ENCODE measurements at places on chromosomes 3 and 15.

- DNase-seq = no peak
Observed at GRCh38 chr3:184168363-184169120, 6.1 kb upstream of the AP2M1 start.

- DNase-seq = no peak
Observed at GRCh38 chr3:141863491-141863890, 13.0 kb upstream of the ATP1B3 start.

DNA sequence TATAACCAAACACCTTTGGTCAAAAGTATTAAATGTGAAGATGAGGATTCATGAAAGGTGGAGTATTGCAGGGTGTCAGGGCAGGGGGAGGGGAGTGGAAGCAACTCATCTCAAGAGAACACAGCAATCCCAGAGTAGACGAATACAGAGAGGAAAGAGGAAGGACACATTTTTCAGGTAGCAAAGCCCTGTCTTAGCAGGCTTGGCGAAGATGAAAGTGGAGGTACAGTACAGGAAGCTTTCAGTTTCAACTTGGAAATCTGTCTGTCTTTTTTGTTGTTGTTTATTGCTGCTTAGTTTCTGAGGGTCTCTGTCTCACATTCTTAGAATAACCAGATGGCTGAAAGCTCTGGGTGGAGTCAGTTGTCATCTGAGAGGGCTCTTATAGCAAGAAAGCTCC is 80.8 kb upstream of the GPR149 start:
- no peak for DNase-seq

DNA sequence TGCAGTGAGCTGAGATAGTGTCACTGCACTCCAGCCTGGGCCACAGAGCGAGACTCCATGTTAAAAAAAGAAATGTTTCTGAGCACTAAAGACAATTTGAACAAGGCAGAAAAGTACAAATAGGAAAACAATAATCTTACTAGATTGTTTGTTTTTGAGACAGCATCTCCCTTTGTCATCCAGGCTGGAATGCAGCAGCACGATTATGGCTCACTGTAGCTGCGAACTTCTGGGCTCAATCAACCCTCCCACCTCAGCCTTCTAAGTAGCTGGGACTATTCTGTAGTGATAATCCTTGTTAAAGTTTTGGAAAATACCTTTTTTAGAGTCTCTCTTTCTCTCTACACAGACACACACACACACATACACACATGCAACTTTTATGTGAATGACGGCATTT is 107.1 kb downstream of the LPP start:
- no peak for DNase-seq

GRCh38 chr3:185656321-185656840 is 70.3 kb downstream of the SENP2 start:
- DNase-seq = no peak

GRCh38 chr3:60048447-60048848 is 998.6 kb upstream of the CFAP20DC start:
- no peak for DNase-seq

- DNase-seq = no peak
Observed at GRCh38 chr15:73934281-73934680, 8.0 kb downstream of the LOXL1 start.

GRCh38 chr3:59512066-59512465 is 462.2 kb upstream of the CFAP20DC start:
- DNase-seq = no peak

All from mesothelial cell of epicardium (in vitro differentiated cells).